ENCODE measurements at places on chromosomes 16 and 17.

DNA sequence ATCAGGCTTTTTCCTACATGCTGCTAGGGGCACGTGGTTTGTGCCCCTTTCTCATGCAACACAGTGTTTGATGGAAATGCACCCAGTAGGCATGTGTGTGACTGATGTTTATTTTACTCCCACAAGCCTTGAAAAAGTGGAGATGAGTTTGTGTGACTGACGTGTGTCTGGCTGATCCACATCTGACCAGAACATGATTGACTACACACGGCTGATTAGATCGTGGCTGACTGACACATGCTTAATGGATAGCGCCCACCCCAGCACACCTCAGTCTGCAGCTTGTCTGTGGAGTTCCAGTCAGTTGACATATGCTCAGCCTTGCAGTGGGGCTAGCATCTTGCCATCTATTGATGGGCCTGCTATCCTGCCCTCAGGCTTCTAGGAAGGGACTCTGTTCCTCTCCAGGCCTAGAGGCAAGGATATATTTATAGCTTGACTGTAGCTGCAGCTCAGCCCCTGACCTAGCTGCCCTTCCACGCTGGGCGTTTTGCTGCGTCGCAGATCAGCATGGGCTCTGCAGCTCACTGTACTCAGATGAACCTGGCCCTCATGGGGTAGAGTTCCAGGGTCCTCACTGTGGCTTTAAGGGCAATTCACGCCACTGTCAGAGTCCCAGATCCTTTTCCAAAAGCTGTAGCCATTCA, 112.3 kb downstream of the HS3ST2 start:
- DNase-seq, result no peak

GRCh38 chr17:29215174-29215573, 31.5 kb upstream of the CRYBA1 start:
- no peak for DNase-seq

- no peak for DNase-seq
Observed at GRCh38 chr17:65455972-65456343, 105.5 kb downstream of the AXIN2 start.

DNA sequence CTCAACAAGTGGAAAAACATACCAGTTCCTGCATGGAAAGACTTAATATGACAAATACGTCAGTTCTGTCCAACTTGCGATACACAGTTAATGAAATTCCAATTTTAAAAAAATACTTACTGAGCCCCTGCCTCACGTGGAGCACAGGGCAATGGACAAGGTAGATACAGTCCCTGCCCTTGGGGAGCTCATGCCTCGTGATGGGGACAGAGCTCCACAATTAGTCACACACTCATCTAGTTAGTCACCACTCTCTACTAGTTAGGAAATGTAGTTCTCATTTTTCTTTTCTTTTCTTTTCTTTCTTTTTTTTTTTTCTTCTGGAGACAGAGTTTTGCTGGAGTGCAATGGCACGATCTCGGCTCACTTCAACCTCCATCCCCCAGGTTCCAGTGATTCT, 74.7 kb upstream of the CDH5 start:
- DNase-seq, result no peak

DNA sequence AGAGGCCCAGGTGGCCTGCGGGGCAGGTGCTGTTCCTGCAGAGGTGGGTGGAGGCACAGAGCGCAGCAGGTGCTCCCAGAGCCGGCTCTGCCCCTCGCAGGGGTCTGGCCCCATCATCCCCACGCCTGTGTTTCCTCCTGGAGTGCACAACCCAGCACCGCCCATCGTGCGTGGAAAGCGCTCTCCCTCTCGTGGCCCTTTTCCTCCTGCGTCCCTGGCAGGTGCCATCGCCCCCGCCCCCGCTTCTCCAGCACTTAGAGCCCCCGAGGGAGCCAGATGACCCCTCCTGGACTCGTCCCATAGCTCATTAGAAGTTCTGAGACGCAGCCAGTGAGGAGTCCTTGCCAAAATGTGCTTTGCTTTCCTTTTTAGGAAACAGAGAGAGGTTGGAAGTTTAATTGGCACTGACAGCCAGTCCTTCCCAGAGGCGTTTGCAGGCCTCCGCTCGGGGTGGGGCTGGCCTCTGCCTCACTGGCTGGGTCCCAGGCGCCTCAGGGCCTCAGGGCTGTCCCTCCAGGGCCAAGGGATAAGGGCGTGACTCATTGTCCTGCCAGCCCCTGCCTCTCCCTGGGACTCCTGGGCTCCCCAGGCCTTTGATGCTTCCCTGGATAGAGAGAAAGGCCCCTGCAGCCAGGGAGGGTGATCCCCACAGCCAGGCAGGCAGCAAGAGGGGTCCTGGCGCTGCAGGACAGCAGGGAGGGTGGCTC, 32.2 kb upstream of the CHMP6 start:
- DNase-seq, result no peak

- DNase-seq, result no peak
Observed at GRCh38 chr17:46922487-46922803, 515 bp upstream of the GOSR2 start.

DNA sequence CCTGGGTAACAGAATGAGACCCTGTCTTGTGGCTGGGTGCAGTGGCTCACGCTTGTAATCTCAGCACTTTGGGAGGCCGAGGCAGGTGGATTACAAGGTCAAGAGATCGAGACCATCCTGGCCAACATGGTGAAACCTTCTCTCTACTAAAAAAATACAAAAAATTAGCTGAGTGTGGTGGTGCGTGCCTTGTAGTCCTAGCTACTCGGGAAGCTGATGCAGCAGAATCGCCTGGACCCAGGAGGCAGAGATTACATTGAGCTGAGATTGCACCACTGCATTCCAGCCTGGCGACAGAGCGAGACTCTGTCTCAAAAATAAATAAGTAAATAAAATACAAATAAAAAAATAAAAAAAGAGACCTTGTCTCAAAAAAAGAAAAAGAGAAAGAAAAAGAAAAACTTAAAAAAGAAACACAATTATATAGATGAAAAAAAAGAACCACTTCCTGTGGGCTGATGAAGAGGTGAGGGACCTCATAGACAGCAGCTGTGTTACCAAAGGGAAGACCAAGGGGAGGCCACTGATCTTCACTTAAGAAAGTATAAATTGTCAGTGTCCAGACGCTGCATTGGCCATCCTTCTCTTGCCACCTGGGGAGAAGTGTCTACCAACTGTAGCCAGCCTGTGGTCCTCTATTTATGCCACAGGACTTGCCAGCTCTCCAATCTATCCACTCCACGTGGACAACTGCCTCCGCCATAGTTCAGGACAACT, 24.4 kb upstream of the SMG1 start:
- no peak for DNase-seq

DNA sequence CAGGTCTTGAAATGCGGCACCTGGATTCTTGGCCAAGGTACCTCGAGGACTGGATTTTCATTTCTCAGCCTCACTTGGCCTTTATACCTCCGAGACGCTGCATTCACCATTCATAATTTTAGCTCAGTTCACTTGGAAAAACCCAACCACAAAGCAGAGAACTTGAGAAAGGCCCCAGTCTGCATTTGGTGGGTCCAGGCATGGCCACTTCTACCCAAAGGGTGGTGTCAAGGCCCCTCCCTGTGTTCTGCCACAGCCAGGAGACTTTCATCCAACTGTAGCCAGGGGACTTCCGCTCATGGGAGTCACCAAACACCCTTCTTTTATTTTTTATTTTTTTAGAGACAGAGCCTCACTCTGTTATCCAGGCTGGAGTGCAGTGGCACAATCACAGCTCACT, 14.7 kb upstream of the TVP23A start:
- DNase-seq, result no peak

DNA sequence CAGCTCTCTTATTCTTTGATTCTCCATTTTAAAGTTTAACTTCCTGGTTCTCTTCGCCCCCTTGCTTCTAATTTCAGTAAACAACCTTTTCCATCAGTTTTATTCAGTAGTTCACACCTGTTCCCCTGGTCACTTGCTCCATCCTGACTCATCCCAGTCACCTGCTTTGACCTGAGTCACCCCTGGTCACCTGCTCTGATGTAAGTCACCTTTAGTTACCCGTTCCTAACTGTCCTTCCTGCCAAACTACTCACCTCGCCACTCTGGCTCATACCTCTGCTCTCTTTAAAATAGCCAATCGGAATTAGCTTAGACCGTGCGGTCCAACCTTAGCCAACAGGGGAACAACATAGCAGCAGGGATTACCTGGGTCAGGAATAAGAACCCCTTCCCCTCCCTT, 4.7 kb upstream of the NLRC5 start:
- DNase-seq, result no peak

DNA sequence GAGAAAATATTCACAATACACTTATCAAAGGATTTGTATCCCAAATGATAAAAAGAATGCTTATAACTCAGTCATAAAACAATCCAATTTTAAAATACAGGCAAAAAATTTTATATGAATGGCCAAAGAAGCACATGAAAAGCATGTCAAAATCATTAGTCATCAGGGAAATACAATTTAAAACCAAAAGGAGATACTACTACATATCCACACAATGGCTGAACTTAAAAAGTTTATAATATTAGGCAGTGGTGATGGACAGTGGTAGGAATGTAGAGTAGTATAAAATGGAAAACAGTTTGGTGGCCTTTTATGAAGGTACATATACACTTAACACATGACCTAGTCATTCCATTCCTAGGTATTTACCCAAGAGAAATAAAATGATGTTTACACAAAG, 12.2 kb downstream of the CMC2 start:
- no peak for DNase-seq

- DNase-seq, result no peak
Observed at GRCh38 chr16:2292221-2292620, 24.3 kb upstream of the RNPS1 start.

GRCh38 chr17:45873728-45874127, 20.6 kb upstream of the MAPT start:
- no peak for DNase-seq

GRCh38 chr17:44374306-44375195, 10.9 kb upstream of the FAM171A2 start:
- DNase-seq, result no peak

DNA sequence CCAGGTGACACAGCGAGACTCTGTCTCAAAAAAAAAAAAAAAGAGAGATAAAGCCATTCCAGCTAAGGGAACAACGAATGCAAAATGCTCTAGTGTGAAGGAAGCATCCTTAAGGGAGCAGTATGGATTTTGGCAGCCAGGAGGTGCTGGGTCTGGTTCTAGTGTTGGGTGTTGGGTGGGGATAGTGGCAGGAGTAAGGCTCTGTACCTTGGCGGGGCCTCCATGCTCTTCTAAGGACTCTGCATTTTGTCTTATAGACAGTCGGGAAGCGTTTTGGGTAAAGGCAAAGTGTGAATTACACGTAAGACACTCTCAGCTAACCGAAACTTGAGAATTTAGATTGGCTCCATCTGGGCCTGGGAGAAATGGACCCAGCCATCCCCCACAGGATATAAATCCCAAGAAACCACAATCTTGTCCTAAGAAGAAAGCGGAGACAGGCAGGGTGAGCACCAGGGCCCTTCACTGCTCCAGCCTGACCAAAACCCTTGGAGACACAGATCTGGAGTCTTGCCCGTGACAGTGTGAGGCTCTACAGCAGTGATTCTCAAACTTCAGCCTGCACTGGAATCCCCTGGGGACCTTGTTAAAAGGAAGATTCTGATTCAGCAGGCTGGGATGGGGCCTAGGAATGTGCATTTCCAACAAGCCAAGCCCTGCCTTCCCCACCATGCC, 33.1 kb upstream of the PHB1 start:
- DNase-seq, result no peak

- DNase-seq, result no peak
Observed at GRCh38 chr17:80503921-80504320, 27.5 kb upstream of the NPTX1 start.

- no peak for DNase-seq
Observed at GRCh38 chr17:8703001-8703400, 41.6 kb downstream of the CCDC42 start.

DNA sequence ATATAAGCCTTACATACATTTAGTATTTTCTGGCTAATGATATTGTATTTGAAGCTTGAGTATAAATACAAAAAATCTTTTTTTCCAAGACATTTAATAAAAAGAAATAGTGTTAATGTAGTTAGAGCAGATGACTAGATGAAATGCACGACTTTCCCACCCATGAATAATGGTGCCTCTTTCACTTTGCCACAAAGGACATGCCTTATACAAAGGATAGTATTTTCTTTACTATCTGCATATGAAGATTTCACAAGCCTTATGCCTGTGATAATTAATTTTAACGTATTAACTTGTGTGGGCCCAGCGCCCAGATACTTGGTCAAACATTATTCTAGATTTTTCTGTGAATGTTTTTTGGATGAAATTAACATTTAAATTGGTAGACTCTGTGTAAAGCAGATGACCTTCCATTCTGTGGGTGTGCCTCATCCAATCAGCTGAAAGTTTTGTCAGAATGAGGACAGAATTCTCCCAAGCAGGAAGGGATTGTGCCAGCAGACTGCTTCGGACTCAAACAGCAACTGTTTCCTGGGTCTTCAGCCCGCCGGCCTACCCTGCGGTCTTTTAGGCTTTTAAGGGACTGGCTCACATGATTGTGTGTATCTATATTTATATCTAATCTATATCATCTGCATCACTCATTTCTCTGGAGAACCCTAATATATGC, 115.4 kb downstream of the USP22 start:
- DNase-seq, result no peak

DNA sequence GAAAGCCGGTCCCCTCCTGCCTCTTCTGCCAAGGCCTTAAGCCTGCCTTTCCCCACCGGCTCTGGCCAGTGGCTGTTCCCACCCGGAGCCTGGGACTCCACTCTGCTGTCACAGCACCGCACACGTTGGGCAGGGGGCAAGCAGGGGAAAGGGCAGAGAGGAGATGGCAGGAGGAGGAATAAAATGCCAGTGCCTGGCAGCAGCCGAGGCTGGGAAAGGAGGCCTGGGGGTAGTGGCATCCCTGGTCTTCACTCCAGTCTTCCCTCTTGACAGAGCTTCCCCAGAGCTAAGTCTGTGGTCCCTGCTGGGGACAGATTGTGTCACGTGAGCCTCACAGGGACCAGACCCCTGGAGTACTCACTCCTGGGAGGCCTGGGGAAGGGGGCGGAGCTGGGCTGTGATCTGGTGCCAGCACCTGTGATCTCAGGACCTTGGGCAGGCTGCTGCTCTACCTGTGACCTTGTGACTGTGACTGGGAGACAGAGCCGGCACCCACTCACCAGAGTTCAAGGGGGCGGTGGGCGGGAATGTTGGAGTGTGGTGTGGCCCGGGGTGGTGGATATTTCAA, 97.2 kb upstream of the GSE1 start:
- no peak for DNase-seq

DNA sequence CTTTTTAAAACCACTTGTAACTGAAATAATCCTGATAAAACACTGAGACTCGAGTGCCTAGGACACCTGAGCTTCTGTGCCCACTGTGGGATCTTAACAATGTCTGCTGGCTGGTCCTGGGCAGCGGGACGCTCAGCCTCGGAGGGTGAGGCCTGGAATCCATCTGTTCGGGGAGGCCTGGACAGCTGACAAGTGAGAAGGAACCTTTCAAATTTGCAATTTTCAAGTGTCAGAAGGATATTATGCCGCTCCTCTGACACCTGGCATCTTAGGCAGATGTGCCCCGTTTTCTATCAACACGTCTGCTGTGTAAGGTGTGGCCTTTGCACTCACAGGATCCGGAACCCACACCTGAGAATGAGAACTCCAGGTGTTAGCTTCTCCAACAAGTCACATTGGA, 33.1 kb upstream of the C16orf78 start:
- no peak for DNase-seq

- no peak for DNase-seq
Observed at GRCh38 chr17:39002991-39003715, 36.0 kb upstream of the FBXO47 start.

GRCh38 chr17:74042744-74043486, 160.6 kb upstream of the RPL38 start:
- DNase-seq, result no peak

- DNase-seq, result no peak
Observed at GRCh38 chr17:17125136-17126084, 80.7 kb downstream of the PLD6 start.
